GM12892 (cell line): ENCODE measurements at places on chromosomes 2 and 18.

GRCh38 chr2:68717305-68717661, 17.3 kb upstream of the ARHGAP25 start:
- DNase-seq, result no peak

DNA sequence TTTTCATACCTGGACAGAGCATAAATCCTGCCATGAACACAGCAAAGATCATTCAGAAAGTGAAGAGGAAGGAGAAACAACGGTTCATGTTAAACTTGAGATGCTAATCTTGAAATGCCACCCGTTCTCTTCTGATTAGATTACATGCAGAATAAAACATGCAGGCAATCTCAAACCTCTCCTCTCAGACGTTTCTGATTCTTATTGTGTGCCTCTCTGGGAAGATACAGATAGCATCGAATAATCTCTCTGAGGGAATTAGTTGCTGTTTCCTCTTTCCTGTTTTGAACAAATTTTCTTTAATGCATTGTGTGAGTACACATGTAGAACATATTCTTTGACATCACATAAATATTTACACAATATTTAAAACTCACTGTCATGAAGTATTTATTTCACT, 313.4 kb downstream of the PRKCE start:
- DNase-seq, result no peak

- peak; percentile 23 for DNase-seq
Measured at GRCh38 chr2:240957656-240958365, 40.6 kb upstream of the SNED1 start.

DNA sequence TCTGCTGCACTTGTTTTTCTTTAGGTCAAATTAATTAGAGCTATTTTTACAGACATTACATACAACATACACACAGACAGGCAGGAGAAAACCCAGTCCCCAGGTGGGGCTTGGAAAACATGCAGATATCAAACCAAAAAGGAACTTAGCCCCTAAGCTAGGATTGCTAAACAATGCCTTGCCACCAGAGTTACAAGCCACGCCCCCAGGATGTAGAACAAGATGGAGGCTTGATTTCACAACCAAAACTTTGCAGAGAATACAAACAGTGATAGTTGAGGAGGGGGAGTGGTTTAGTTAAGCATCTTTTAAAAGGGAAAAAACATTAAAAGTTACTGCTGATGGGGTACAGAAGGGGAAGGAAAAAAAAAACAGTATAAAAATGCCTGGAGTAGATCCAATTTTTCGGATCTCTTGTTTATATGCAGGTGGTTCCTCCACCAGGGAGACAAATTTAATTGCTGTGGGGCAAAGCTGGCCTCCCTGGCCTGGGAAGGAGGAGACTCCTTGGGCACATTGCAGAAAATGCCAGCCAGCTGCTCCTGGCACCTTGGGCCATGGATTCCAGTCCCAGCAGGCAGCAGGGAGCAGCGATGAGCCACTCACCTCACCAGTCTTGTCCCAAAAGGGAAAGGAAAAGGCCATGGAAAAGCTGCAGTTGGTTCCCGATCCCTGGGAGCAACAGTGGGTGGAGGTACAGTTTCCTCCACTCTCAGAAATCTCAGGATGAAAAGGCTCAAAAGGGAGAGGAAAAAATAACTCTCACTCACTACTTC, 348.4 kb upstream of the REG3G start:
- DNase-seq, result no peak

- DNase-seq, result no peak
Measured at GRCh38 chr2:14385043-14385442, 247.5 kb upstream of the LRATD1 start.

GRCh38 chr18:60943297-60943696, 389.9 kb upstream of the CDH20 start:
- DNase-seq, result no peak

DNA sequence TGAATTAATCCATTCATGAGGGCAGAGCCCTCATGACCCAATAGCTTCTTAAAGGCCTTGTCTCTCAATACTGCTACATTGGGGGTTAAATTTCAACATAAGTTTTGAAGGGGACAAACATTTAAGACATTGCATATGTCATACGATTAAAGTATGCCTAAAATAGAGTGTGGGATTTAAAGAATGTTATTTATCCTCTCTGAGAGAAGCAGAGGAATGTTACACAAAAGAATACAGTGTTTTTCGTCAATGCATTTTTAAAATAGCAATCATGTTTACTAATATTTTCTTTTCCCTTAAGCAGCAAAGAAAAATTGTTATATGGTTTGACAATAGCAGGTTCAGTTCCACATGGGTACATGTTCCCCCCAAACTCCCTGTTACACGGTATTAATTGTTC, 363.1 kb downstream of the NUP35 start:
- no peak for DNase-seq

DNA sequence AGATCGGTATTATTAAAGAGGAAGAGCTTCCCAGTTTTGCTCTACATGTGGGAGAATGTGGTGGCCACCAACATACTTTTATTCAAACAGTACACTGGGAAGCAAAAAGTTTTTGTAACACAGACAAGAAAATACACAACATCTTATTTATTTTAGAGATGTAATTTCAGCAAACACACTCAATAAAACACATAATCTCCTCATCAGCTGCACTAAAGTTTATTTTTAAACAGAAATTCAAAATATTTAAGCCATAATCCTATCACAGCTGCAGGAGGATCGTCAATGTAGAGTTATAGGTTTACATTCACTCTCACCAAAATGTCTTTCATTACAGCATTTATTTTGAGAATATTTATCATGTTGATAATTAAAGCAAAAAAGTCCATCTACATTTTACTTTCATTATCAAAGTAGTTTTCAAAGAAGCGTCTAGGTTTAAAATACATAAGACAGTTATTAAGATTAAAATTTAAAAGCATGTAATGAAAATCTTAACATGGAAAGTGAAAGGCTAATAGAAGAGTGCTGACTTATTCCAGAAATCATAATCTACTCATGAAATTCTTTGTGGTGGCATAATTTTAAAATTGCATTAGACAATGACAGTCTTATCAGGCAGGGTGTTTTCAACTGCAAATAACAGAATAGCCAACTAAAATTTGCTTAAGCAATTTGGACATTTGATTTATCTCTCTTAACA, 61.0 kb downstream of the ANKRD44 start:
- no peak for DNase-seq

- DNase-seq, result no peak
Measured at GRCh38 chr18:11268741-11269233, 119.4 kb upstream of the PIEZO2 start.

DNA sequence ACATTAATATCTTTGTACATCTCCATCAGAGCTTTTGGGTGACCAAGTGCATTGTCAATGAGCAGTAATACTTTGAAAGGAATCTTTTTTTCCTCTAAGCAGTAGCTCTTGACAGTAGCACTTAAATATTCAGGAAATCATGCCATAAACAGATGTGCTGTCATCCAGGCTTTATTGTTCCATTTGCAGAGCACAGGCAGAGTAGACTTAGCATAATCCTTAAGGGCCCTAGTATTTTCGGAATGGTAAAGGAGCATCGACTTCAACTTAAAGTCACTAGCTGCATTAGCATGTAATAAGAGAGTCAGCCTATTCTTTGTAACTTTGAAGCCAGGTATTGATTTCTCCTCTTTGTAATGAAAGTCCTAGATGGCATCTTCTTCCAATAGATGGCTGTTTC, 121.8 kb upstream of the CWC22 start:
- DNase-seq, result no peak

GRCh38 chr2:213148572-213149261, 2.7 kb downstream of the IKZF2 start:
- no peak for DNase-seq

DNA sequence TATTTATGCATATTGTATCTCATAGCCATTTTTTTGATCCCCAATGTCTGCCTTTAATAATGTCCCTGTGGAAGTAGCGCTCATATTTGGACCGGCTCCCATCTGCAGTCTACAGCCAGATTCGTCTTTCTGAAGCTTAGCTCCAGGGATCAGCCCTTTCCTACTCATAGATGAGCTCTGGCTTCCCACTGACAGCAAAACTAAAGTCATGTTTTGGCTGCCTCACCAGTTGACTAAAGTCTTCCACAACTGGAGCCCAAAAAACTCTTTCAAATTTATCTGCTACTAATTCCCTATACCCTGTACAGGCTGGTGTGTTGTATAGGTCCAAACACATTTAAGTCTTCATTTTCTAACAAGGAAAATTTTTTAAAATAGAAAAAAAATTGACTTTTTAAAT, 294.2 kb upstream of the HNMT start:
- DNase-seq, result no peak

DNA sequence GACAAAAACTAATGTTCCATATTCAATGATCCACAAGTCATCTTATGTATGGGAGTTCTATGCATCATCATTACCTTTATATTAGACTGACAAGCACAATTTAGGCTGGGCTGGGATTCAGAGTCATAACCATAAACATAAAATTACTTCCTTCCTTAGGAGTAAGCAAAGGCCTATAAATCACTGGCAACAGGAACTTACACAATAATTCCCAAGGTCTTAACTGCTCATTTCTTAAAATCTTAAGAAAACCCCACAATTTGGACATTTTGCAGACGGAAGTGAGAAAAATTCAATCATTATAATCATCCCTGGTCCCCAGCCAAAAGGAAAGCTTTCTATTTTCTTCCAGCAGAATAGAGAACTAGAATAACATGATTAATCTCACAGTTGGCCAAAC, 232.3 kb downstream of the DYM start:
- no peak for DNase-seq

GRCh38 chr2:177535958-177536504, 143.5 kb downstream of the AGPS start:
- DNase-seq, result no peak

GRCh38 chr2:233448575-233448974, 94.3 kb downstream of the DGKD start:
- DNase-seq, result no peak

DNA sequence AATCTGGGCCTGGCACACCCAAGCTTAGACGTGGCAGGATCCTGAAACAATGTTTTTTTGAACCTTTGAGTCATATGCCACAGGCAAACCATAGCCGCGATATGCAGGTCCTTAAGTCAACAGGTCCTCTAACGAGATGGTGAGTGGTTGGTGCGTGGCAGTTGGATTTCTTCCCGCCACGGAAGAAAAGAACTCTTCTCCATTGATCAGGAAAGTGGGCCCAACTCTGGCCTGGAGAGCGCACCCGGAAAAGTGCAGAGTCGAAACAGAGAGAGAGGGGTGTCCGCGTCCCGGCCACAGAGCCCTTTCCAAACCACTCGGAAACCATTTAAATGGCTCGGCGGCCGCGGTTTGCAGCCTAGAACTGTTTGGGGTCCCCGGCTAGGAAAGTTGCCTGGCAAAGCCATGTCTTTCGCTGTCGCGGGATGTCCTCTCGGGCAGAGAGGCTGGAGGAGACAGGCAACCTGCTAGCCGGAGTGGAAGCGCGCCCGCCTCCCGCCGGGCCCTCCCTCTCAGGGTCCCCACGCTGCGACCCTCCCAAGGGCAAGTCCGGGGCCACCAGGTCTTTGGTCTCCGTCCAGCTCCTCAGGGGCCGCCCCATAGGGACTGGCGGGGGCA, 777 bp downstream of the GALNT3 start:
- no peak for DNase-seq

- DNase-seq, result no peak
Measured at GRCh38 chr2:67638146-67638545, 241.0 kb downstream of the ETAA1 start.

DNA sequence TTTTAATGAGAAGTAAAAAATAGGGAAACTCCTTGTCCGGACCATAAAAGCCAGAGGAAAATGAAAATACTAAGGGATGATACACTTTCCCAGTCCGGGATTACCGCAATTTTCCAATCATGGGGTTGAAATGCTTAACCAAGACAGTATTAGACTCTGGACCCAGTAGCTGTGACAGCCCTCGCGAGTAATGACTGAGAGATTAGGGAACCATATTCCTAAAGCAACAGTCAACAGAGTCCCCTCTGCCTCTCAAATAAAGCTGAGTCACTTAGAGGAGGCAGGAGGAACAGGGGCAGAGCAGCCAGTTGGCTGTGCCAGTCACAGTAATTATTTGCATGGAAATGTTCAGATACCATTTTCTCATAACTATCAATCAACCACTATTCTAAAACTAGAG, 34.8 kb downstream of the GPATCH11 start:
- no peak for DNase-seq

DNA sequence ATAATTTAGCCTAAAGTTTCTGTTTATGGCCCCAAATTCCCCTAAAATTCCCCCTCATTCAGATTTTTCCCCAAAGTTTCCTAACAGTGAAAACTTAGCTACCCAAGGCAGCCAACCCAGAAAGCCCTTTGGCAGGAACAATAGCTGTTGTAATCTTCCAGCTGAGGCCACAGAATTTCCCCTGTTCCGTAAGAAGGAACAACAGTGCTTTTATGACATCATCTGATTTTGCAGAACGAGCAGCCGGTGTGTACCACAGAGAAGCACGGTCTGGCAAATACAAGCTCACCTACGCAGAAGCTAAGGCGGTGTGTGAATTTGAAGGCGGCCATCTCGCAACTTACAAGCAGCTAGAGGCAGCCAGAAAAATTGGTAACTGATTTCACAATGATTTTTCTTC, 6.3 kb downstream of the TNFAIP6 start:
- peak; percentile 19 for DNase-seq

- no peak for DNase-seq
Measured at GRCh38 chr18:24534271-24534670, 73.8 kb downstream of the HRH4 start.

DNA sequence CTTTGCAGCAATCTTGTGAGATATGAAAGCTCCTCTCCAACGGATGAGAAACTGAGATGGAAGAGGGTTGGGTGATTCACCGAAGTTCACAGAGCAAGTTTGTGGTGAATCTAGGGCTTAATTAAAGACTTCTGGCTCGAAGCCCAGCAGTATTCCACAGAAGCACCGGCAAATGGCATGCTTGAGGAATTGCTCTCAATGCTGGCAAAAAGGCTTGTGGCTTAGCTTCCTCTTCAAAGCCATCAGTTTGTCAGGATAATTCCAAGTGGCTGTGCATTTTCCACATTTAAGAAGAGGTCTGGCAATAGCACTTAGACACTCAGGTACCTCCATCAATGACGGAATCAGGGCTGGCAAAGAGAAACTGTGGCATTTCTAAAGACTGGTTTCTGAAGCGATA, 98.7 kb upstream of the SLC66A3 start:
- DNase-seq, result no peak

DNA sequence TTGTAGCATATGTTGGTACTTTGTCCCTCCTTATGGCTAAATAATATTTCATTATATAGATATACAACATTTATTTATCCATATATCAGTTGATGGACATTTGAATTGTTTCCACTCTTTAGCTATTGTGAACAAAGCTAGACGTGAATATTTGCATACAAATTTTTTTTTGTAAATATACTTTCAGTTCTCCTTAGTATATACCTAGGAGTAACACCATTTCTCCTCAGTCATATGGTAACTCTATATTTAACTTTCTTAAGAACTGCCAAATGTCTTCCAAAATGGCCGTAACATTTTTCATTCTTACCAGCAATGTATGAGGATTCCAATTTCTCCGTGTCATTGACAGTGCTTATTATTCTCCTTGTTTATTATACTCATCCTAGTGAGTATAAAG, 74.5 kb downstream of the TMEM185B start:
- no peak for DNase-seq
